ENCODE measurements at places on chromosomes 12 and 14.

- DNase-seq: no peak
Measured at GRCh38 chr12:131430158-131430742, 280.6 kb upstream of the SFSWAP start.

- DNase-seq: no peak
Measured at GRCh38 chr12:105468464-105468863, 138.0 kb downstream of the C12orf75 start.

- DNase-seq: no peak
Measured at GRCh38 chr12:41189395-41190251, 1.5 kb downstream of the PDZRN4 start.

- no peak for DNase-seq
Measured at GRCh38 chr14:90602088-90602687, 205.4 kb downstream of the CALM1 start.

- DNase-seq: peak; percentile 71
Measured at GRCh38 chr12:124509676-124510300, 57.6 kb downstream of the NCOR2 start.

DNA sequence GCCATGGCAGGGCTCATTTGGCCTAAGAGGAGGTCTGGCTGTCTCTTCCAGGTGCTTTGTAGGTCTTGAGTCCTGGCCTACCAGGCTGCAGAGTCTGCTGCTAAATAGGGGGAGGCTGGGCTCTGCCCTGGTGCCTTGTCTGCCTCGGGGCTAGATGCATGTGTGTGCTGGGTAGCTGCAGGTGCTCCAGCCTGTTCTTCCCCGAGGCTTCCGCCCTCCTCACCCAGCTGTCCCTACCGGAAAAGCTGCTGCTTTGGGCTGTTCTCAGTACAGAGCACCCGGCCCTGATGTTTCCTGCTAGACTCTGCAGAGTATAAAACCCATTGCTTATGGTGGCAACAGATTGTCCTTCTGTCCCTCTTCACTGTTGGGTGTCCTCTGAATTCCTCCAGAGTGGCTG, 37.7 kb downstream of the RAB35 start:
- no peak for DNase-seq

- no peak for DNase-seq
Measured at GRCh38 chr12:122909442-122910288, 13.7 kb upstream of the VPS37B start.

DNA sequence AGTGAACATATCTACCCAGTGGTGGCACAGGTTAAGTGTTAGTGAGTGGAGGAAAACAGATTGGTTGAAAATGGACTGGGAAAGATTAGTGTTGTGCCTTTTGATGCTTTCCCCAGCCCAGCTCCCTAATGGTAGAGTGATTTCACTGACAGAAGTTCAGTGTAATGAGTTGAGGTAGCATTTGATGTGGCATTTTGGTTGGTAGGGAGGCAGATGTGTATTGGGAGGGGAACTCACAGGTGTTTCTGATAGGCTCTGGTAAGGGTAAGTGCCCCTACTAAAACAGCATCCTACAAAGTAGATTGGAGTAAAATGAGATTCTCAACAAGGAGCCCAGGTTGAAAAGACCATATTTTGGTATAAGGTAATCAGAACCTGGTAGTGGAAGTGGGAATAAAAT, 4.2 kb downstream of the TBK1 start:
- DNase-seq: no peak

DNA sequence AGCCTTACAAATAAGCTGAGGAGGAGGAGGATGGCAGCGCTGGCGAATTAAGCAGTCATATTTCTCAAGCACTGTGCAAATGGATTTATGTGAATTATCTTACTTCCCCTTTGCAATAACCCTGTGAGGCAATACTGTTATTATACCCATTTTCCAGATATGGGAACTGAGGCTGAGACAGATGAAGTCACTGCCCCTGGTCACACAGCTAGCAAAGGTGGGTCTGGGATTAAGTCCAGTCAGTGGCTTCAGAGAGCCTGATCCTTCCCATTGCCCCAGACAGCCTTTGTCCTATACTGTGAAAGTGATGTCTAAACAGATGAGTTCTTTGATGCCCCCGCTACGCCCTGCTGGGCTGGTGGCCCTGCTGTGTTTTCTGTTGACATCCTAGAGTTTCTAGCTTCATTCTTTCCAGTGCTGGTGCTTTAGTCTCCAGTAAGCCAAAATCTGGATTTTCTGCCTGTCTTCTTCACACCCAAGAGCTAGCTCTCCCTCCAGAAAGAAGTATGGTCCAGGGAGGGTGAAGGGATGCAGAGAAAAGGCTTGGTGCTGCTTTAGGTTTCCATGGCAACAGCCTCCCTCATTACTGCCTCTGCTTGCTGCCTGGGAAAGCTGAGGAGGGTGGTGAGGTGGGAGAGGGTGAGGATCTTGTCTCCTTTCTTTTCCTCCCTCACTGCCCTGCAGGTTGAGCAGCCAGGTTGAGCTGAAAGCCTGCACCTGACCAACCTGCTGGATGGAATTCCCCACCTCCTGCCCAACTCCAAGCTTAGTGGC, 30.7 kb downstream of the TMEM63C start:
- no peak for DNase-seq

GRCh38 chr12:15180325-15180724, 40.9 kb downstream of the RERG start:
- no peak for DNase-seq

DNA sequence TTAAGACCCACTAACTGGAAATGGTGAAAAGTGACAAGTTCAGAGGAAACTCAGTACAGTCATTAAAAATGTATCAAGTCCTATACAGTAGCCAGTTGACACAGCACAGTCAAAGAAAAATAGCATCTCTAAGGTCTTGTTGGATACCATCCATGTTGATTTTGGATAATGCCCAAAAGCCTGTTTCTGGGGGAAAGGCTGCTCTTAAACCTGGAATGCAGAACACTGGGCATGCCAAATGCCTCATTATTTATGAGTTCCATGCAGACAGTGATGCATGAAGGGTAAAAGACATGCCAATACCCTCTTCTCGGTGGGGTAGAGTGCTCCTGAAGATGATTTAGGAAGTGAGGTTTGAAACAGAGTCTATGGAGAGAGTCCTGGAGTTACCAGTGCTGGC, 29.6 kb downstream of the KCNK13 start:
- DNase-seq: no peak

- no peak for DNase-seq
Measured at GRCh38 chr12:4431866-4432265, 13.7 kb downstream of the FGF6 start.

DNA sequence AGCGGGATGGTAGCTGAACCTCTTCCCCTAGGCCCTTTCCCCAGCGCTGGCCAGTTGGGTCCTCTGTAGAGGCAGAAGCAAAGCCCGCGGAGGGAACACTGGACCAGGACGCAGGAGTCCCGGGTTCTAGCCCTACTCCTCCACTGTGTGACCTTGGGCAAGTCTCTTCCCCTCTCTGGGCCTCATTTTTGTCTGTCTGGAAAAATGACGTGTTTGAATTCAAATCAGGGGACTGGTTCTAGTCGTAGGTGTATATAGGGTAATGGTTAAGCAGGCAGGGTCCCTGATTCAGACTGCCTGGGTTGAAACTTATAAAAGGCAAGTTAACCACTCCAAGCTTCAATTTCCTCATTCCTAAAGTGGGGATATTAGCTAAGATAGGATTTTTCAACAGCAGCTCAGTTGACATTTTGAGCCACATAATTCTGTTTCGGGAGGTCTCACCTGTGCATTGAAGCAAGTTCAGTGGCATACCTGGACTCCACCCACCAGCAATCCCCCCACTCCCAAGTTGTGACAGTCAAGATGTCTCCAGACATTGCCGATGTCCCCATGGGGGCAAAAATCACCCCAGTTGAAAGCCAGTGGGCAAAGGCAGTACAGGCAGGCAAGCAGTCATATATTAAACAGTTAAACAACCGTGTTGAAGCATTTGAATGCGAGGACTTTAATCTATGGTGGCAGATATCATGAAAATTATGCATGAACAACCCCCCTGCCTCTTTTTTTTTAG, 899 bp downstream of the TPCN1 start:
- no peak for DNase-seq

DNA sequence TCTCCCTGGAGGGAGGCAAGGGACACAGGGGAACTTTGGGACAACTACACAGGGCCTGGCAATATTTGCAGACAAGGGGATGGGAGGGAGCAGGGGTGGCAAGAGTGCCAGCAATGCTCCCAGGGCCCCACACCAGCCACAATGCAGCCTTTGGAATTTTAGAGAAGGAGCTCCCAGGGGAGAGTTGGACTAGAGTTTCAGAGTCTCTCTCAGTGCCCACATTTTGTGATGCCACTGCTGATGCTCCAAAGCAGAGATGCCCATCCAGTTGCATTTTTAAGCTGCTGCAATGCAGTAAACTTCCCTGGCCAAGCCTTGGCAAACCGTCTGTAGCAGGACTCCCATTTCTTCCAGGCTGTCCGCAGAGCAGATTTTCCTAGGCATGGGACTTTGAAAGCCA, 98.9 kb downstream of the ZFP36L1 start:
- DNase-seq: no peak

GRCh38 chr12:127401005-127401404, 866.0 kb upstream of the TMEM132C start:
- DNase-seq: no peak

GRCh38 chr12:67647799-67648520, 585 bp upstream of the DYRK2 start:
- DNase-seq: peak; percentile 80

GRCh38 chr14:72616811-72617210, 277.1 kb downstream of the DPF3 start:
- DNase-seq: no peak

GRCh38 chr12:2614341-2614740, 180.4 kb upstream of the FKBP4 start:
- DNase-seq: no peak

DNA sequence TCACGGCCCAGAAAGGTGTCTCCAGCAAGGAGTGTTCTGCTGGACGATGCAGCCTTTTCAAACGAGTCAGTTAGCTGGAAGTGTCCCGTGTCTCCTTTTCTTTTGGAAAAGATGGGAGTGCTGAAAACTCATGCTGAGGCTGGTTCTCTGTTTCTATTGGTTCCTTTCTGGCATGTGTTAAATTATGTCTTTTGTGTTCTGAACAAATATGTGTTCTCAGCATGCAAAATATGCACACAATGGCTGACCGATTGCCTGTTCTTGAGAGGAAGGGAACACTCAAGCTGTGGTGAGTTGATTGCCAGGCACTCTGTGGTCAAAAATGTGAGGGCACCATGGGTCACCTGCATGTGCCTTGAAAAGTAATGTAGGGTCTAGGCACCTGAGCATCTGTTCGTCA, 181.3 kb downstream of the CACNA1C start:
- no peak for DNase-seq

GRCh38 chr12:93889516-93890212, 212.5 kb downstream of the CRADD start:
- no peak for DNase-seq

GRCh38 chr12:60021235-60021634, 425.4 kb downstream of the SLC16A7 start:
- no peak for DNase-seq

DNA sequence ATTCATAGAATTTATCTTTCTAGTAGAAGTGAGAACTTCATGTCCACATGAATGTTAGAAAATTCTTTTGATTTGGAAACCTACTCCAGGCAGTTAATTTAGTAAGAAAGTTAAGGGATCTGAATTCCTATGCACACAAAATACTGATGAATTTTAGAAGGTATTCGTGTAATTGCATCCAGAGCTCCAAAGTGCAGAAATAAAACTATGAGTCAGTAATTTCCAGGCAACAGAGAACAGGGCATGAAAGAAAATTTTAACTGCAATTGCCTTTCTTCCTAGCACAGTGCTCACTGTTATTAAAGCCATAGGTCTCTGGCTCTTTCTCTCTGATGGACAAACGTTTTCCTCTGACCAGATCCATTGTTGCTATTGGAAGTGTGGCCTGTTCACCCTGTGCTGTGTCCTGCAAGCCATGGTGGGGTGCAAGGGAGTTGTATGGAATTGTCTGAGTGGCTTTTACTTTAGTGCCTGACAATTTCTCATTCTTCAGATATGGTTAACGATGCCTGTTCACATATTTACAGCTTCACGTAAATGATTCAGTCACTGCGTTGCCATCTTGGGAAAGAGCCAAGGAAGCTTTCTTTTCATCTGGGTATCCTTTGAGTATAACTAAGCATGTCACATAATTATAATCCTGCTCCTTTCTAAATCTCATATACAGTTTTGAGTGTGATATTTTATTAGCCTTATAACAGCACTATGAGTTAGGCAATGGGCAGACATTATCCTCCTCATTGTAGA, 145.1 kb downstream of the ACSS3 start:
- DNase-seq: no peak

- no peak for DNase-seq
Measured at GRCh38 chr14:68282479-68283377, 463.1 kb downstream of the RAD51B start.

DNA sequence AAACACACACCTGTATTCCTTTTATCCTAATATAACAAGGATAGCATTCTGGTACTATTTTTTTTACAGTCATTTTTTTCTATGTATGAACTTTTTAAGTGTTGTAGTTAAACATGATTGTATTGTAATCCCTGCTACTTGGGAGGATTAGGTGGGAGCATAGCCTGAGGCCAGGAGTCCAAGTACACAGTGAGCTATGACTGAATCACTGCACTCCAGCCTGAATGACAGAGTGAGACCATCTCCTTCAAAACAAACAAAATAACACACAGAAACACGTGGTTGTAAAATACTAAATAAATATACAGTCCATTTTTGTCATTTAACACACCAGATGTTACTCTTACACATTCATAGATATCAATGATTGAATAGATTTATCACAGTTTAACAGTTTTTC, 56.9 kb downstream of the MAP4K5 start:
- no peak for DNase-seq

DNA sequence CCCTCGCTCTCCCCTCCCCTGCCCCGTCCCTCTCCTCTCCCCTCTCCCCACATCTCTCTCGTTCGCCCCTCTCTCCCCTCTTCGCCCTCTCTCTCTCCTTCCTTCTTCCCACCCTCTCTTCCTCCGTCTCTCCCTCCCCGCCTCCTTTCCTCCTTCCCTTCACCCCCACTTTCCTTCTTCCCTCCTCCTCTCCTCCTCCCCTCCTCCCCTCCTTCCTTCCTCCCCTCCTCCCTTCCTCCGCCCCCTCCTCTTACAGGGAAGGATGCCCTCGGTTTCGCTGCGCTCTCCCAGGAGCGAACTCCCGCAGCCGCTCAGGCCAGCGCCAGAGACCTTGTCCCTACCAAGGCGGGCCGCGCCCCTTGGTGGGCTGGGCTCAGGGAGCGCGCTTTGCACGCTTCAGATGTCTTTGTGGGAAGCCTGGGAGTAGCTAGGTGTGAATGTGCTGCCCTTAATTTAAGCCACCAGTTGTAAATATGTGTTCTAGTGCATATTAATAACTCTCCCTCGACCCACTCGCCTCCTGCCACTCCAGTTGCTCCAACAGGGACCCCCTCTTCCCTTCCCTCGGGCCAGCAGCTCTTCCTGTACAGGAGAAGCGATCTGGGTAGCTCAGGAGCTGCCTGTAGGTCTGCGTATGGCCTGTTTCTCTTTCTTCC, 13.3 kb upstream of the MAP3K9 start:
- DNase-seq: no peak

Measured in HFF-Myc (cell line).